ENCODE measurements at places on chromosomes 7 and 10. TPM values are rescaled to one million over a fixed set of nuclear protein-coding genes. Genes with fewer than 3 reads are reported as not detected.

Gene RABGEF1
- total RNA-seq, result 31.8 TPM

Gene SPDYE1
- total RNA-seq, result not detected

Gene PKD2L1
- 0.16 TPM for total RNA-seq

Gene FMC1
- 7.3 TPM for total RNA-seq

Gene IPMK
- 4.6 TPM for total RNA-seq

Gene SRRM3
- 2.3 TPM for total RNA-seq

Gene TFPI2
- total RNA-seq, result 1.3 TPM

Gene ADAM12
- total RNA-seq, result 12.3 TPM

Gene TNS3
- 48.7 TPM for total RNA-seq

Gene PRSS37
- total RNA-seq, result not detected

Gene URGCP
- total RNA-seq, result 39.1 TPM

Gene DYDC1
- not detected for total RNA-seq

Gene CPA1
- total RNA-seq, result not detected

Gene MRLN
- not detected for total RNA-seq

Gene SLC13A1
- not detected for total RNA-seq

Data from ureter (tissue), 1 donor.